Activated T-helper 1 cell treated with anti-CD3 and anti-CD28 coated beads, Interleukin-12 subunit alpha, Interleukin-12 subunit beta, Interleukin-2, Interleukin-4 antibody, amounts not matched to agents 30 ng/mL and 10 ng/mL and 1 ng/mL, durations not matched to agents 14 hours and 24 hours and 36 hours (primary cell): ENCODE measurements at places on chromosomes 3 and 15. TPM values are rescaled to one million over a fixed set of nuclear protein-coding genes. Genes with fewer than 3 reads are reported as not detected.

- DNase-seq: no peak
Measured at GRCh38 chr3:129106320-129106719, 15.3 kb downstream of the RAB43 start.

DNA sequence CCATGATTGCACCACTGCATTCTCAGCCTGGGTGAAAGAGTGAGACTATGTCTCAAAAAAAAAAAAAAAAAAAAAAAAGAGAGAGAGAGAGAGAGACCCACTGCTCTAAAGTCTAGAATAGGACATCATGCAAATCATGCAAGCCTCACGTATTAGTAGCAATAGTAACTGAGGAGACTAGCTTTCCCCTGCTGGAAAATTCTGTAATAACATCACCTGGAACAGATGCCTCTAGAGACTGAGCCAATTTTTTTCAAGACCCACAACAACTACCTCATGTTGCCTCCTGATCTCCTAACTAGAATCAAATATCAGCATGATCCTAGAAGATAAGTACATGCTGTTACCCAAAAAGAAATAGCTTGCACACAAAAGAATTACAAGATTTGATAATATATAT is 461.9 kb downstream of the AGBL1 start:
- no peak for DNase-seq

DNA sequence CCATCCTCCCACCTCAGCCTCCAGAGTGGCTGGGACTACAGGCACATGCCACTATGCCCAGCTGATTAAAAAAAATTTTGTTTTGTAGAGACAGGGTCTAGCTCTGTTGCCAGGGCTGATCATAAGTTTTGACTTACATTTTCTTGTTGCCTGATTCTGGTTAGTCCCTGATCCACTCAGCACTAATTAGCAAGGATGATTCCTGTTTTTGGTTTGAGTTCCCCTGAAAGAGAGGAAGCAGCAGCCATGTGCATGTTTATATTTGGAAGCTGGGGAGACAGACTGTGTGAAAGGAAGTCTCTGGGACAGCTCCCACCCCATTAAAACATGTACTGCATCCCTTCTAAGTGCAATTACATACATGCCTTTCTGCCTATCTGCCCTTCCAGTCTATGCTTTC is 3.6 kb upstream of the NCK1 start:
- DNase-seq: no peak

DNA sequence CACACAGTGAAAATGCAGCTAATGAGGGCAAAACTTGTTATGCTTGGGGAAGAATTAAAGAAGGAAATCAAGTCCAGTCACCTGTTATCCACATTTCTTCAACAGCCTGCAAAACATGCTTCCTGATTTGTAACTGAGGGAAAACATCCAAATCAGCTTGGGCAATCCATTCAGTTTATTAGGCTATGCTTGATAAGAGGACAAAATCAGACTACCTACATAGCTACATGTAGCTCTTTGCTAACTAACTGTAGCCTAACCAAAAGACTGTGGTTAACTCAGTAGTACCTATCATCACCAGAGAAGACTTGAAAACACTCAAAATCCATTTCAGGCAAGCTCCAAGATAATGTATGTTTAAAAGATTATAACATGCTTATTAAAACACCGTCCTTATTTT is 436.4 kb downstream of the SHQ1 start:
- DNase-seq: no peak

DNA sequence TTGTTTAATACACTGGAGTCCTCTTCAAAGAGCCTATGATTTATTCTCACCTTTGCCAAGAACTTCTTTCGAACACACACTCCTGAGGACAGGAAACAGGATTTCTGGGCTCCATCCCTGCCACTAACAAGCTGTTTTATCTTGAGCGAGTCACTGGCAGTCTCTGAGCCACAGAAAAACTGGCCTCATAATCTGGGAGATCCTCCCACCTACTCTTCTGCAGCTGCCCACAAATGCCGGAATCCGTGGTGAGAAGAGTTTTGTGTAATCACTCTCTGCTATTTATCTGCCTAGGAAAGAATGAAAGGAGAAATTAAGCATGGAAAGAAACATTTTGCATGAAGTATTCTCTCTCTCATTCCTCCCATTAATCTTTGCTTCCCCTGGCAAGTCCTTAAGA is 172.0 kb upstream of the TRIM42 start:
- DNase-seq: no peak

- DNase-seq: no peak
Measured at GRCh38 chr3:95752199-95752598, 1062.2 kb upstream of the EPHA6 start.

DNA sequence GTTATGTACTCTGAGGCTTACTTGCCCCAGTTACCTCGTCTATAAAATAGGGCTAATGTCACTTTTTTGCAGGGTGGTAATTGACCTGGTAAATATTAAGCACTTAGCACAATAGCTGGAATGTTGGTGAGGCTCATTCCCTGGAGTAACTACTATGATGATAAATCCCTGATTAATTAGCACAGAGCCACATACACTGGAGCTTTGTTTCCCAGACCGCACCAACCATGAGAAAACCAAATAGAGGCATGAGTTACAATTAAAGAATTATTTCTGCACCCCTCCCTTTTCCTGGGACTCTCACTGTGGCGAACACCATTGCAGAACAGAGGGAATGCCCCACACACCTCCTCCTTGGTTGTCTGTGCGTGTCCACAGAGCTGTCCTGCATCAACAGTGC is 76.6 kb upstream of the CPOX start:
- DNase-seq: no peak

DNA sequence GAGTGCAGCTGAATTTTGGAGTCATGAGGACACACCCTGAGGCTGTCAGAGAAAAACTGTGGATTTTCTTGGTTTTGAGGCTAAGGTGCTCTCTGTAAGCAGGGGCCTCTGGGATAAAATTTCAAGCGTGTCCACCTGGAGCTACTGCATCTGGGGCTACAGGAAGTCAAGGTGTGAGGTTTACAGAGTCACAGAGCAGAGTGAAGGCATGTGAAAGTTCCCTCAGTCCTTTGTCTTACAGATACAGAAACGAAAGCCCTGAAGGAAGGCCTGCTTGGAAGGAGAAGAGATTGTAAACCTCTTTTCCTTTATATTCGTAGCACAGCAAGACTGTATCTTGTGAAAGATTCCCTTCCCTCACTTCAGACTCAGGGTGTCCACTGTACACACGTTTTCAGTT is 138.6 kb downstream of the OPA1 start:
- DNase-seq: no peak

GRCh38 chr3:70539908-70540307 is 227.5 kb upstream of the MDFIC2 start:
- no peak for DNase-seq

- DNase-seq: no peak
Measured at GRCh38 chr3:88059380-88060170, 520 bp downstream of the ZNF654 start.

GRCh38 chr3:119034256-119035013 is at the start of gene IGSF11:
TSS of gene IGSF11 (minus strand) at chr3:119034846. CDS start at chr3:119034582, 264 bp downstream.
- peak; percentile 46 for DNase-seq

- DNase-seq: no peak
Measured at GRCh38 chr15:28260722-28261121, 61.3 kb downstream of the HERC2 start.

DNA sequence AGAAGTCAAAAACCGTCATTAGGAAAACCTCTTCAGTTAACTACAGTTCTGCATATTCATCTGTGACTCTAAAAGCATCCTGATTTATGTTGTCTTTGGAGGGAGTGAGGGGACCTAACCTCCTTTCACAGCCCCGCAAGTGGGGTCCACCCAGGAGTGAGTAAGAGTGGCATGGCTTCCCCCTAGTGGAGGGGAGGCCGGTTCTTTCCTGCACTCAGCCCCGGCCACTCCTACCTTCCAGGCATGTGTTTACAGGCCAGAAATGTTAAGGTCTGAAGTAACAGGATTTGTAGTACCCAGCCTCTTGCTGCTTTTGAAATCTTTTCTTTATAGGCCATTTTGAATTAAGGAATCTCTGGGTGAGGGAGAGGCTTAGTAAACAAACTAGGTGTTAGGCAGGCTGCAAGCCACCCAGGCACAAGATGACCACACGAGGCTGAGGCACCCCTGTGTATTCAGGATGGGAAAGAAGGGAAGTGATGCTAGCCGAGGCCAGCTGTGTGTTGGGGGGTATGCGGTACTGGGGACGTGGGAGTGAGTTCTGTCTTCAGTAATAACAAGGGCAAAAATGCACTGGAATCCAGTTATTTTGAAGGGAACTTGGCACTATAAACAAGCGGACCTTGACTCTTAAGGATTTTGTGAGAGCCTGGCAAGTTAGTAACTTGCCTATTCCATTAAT is 50.5 kb downstream of the CTDSPL start:
- no peak for DNase-seq

- DNase-seq: no peak
Measured at GRCh38 chr3:76400141-76400540, 614.8 kb upstream of the ZNF717 start.

GRCh38 chr15:59203008-59203407 is 3.6 kb upstream of the LDHAL6B start:
- no peak for DNase-seq

DNA sequence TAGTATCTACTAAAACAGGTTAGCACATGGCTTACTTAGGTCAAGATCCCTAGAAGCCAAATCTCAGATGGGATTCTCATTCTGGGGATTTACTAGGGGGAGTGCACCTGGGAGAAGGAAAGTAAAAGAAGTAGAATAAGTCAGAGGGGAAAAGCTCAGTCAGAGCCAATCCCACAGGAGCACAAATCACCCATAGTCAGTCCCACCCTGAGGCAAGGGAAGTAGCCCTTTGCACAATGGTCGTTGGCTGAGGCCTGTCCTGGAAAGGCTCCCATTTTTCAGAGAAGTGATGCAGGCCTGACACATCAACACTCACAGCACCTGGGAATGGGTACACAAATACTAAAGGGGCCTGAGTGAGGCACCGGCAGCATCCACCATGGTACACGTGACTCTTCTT is 39.8 kb downstream of the SST start:
- DNase-seq: no peak

DNA sequence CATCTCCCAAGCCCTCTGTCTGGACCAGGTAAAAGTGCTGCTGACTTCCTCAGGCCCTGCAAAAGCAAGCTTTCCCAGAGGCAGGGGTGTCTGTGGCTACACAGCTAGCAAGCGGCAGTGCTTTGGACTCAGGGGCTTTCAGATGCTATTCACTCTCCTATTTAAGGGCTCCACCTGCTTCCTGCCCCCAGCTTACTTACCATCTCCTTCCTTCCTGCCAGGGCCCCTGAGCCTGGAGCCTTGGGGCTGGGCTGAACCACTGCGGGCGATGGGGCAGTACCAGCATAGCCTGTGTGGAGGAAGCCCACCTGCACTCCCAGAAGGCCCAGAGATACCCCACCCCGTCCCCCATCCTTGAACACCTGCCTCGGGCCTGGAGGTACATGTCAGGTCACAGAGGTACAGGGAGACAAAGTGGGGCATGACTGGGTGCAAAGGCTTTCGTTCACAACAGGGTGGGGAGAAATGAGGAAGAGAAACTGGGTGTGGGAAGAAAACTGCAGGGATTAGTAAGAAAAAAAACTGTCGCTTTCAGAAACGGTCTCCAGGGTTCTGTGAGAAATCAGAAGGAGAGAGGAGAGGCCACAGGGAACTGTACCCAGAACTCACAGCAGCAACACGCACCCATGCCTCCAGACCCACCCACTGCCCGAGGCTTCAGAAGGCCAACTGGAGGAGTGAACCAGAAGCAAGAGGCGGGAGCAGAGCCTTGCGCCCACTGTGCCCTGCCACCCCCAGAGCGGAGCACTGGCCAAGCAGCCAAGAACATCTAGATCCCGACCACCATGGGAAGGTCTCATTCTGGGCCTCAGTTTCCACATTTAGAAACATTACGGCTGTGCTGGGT is 49.5 kb downstream of the CCDC12 start:
- DNase-seq: no peak

DNA sequence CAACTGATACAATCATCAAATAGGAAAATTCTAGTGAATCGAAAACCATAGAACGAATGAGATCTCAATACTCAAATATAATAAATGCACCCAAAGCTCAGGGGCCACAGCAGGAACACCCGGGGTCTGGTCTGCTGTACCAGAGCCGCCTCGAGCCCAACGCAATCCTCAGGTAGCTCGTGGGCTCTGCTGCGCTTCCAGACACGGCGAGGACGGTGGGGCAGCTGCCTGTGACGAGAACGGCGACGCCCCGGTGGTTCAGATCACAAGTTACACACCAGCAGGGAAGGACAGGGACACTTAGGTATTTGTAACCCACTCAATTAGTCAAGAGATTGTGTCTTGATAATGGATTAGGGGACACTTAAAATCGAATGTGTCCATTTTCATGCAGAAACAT is 54.6 kb downstream of the NIPA2 start:
- DNase-seq: no peak

DNA sequence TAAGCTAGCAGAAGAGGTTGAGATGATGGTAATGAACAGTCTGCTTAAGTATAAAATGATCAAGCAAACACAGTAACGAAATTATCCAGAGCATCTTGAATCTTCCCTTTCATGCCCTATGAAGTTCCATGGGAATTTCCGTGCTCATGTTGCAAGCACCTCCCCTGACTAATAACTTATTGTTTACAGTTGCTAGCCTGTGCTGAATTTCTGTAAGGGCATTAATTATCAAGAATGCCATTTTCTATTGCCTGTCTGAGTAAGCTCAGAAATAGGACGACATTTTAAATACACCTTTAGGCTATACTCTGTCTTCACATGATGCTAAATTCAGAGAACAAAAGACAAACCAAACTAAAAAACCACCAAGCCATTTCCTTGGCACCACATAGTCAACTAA is 257.5 kb upstream of the LRTM1 start:
- DNase-seq: no peak

DNA sequence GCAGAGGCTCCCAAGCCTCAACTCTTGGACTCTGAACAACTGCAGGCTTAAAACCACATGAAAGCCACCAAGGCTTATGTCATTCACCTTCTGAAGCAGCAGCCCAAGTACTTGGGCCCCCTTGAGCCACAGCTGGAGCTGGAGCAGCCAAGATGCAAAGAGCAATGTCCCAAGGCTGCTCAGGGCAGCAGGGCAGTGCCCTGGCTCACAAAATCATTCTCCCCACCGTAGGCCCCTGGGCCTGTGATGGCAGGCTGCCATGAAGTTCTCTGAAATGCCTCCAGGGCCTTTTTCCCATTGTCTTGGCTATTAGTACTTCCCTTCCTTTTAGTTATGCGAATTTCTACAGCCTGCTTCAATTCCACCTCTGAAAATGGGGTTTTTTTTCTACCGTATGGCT is 83.4 kb downstream of the DCLK3 start:
- no peak for DNase-seq

Gene CDHR4
- total RNA-seq: not detected in 2 replicates

Gene PCCB
- 41.4 and 41.7 TPM in 2 replicates for total RNA-seq

Gene BCHE
- total RNA-seq: not detected in 2 replicates

Gene ACKR4
- 0.15 and 0.16 TPM in 2 replicates for total RNA-seq

Gene ACKR2
- 0.66 and 0.88 TPM in 2 replicates for total RNA-seq

Gene SOX14
- not detected in 2 replicates for total RNA-seq

Gene ONECUT1
- total RNA-seq: not detected in 2 replicates

Gene SPSB4
- total RNA-seq: not detected in 2 replicates
